ENCODE measurements at places on chromosomes 6 and 20.

GRCh38 chr20:33601861-33602260 is 60.3 kb upstream of the C20orf144 start:
- DNase-seq: no peak
- H3K4me1 ChIP-seq: peaks cover 12% of the 10 kb centered on the region
- H3K27me3 ChIP-seq: no peaks in the 10 kb centered on the region
- peaks cover 4% of the 10 kb centered on the region for H3K36me3 ChIP-seq
- no peak overlapping the region for H3K27ac ChIP-seq

- no peak for DNase-seq
- no peak overlapping the region for H3K27ac ChIP-seq
- no peaks in the 10 kb centered on the region for H3K27me3 ChIP-seq
Observed at GRCh38 chr6:148295261-148295887, 47.3 kb upstream of the SASH1 start.

DNA sequence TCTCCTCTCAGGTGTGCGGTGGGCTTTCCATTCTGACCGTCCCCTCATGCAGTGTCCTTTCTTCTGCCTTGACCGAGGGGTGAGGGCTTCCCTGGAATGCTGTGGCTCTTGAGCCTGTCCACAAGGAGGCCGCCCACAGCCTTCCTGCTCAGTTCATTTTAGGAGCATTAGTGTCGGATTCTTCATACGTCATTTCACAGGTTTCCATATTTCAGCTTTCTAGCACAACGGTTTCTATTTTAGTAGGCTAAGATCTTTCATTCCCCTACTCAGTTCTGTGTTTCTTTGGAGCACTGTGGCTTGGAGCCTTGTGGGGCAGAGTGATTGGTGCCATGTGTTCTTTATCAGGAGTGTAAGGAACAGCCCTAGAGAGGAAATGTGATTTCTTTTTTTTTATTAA is 5.5 kb downstream of the PPP1R3G start:
- H3K27me3 ChIP-seq: peaks cover 36% of the 10 kb centered on the region
- H3K27ac ChIP-seq: no peak overlapping the region
- peaks cover 6% of the 10 kb centered on the region for H3K4me1 ChIP-seq
- no peaks in the 10 kb centered on the region for H3K36me3 ChIP-seq
- DNase-seq: no peak

- no peaks in the 10 kb centered on the region for H3K27me3 ChIP-seq
- H3K4me1 ChIP-seq: no peaks in the 10 kb centered on the region
- H3K4me3 ChIP-seq: no peak overlapping the region
- H3K36me3 ChIP-seq: no peaks in the 10 kb centered on the region
Observed at GRCh38 chr6:19303383-19303782, 533.8 kb upstream of the ID4 start.

GRCh38 chr6:17423026-17423425 is 29.6 kb downstream of the CAP2 start:
- no peak overlapping the region for H3K4me3 ChIP-seq
- H3K27me3 ChIP-seq: no peaks in the 10 kb centered on the region
- H3K4me1 ChIP-seq: no peaks in the 10 kb centered on the region

DNA sequence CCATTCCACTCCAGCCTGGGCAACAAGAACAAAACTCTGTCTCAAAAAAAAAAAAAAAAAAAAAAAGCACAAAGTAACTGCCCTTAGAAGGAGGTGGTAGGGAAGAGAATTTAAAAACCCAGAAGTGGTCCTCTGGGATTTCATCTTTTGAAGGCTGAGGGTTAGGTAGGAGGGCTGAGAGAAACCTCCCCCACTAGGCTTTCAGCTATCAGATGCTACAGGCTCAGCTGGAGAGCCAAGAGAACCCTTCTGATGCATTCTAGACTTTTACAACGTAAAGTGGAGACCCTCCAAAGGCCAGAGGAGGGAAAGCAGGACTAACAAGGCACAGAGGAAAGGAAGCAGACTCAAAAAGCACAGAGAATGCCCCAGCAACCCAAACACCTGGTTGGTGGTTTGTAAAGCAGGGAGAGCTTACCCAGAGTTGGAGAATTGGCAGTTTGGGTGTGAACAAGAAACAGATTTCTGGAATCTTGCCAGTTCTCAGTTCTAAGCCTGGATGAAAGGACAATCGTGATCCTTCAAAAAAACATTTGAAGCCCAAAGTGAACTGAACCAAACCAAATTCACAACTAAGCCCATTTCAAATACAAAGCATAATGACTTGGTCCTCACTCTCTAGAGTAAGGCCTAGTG is 23.2 kb upstream of the SPAG4 start:
- no peak for DNase-seq
- no peak overlapping the region for H3K4me3 ChIP-seq
- H3K27me3 ChIP-seq: peaks cover 20% of the 10 kb centered on the region

DNA sequence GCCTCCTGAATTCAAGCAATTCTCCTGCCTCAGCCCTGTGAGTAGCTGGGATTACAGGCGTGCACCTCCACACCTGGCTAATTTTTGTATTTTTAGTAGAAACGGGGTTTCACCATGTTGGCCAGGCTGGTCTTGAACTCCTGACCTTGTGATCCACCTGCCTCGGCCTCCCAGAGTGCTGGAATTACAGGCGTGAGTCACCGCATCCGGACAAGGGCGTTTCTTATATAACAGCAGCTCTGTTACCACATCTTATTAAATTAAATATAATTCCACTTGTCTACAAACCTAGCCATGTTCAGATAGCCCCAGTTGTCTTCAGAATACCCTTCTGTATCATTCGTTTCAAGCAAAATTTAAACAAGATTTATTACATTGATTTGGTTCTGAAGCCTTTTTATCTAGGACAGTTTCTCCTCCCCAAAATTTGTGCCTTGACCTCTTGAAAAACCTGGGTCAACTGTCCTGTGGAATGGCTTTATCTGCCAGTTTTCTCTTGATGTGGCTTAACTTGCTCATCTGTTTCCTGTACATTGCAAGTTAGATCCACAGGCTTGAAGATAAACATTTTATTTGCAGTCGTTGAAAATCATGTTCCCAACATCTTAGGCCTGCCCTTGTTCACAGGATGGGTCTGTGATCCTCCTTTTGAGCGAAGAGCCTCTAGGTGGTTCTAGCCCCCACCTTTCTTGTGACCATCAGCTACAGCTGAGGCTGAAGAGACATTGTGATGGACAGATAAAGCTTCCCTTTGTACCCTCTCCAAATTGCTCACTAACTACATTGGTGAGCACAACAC is 132.2 kb downstream of the ARID1B start:
- no peak for DNase-seq
- peaks cover 30% of the 10 kb centered on the region for H3K4me1 ChIP-seq
- H3K27ac ChIP-seq: no peak overlapping the region
- no peaks in the 10 kb centered on the region for H3K27me3 ChIP-seq
- H3K4me3 ChIP-seq: no peak overlapping the region

- no peak for DNase-seq
- no peaks in the 10 kb centered on the region for H3K27me3 ChIP-seq
- H3K4me1 ChIP-seq: peaks cover 19% of the 10 kb centered on the region
- no peaks in the 10 kb centered on the region for H3K36me3 ChIP-seq
Observed at GRCh38 chr20:62235001-62235776, 3.1 kb upstream of the OSBPL2 start.

DNA sequence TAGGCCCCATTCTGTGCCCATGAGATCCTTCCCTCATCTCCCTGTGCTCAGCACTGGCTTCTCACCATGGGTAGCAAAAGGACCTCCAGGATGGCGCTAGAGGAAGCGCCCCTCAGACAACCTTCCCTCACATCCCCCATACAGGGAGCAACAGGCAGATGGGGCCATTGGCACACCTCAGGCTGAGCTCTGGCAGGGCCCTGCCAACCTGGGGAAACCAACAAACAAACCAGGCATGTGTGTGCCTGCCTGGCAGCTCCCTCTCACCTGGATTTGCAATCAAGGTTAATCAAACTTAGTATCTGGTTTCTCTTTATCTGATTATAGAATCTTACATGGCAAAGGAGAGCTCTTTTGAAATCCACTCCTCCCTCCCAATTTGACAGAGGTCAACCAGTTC is 134.9 kb downstream of the SLC23A2 start:
- peaks cover 8% of the 10 kb centered on the region for H3K4me1 ChIP-seq
- no peak for DNase-seq
- no peak overlapping the region for H3K27ac ChIP-seq
